ENCODE measurements at places on chromosomes 3 and 15.

DNA sequence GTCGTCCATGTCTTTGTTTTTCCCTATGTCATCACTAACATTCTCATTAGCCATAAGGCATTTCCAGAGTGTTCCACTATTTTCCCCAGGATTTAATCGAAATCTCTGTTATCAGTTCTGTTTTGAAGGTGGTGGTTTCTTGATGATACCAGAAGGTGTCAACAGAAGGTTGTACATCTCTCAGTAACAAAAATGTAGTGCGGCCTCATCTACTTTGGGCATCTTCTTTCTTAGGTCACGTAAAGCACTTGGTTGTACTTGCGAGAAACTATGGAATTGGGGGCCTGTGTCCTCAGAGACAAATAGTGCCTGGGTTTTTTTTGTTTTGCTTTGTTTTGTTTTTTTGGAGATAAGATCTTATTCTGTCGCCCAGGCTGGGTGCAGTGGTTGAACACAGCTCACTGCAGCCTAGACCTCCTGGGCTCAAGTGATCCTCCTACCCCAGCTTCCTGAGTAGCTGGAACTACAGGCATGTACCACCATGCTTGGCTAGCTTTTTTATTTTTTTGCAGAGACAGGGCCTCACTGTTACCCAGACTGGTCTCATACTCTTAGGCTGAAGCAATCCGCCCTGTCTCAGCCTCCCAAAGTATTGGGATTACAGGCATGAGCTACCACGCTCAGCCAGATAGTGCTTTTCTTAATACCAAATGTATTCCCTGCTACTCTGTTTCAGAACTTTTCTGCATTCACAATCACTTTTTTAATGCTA, 61.2 kb upstream of the FURIN start:
- no peak for DNase-seq

GRCh38 chr3:112116748-112117186, 16.3 kb downstream of the GCSAM start:
- no peak for DNase-seq

GRCh38 chr3:95172164-95172943, 1109.5 kb downstream of the NSUN3 start:
- no peak for DNase-seq

- peak; percentile 64 for DNase-seq
Observed at GRCh38 chr3:39288300-39288808, 8.5 kb upstream of the CX3CR1 start.

DNA sequence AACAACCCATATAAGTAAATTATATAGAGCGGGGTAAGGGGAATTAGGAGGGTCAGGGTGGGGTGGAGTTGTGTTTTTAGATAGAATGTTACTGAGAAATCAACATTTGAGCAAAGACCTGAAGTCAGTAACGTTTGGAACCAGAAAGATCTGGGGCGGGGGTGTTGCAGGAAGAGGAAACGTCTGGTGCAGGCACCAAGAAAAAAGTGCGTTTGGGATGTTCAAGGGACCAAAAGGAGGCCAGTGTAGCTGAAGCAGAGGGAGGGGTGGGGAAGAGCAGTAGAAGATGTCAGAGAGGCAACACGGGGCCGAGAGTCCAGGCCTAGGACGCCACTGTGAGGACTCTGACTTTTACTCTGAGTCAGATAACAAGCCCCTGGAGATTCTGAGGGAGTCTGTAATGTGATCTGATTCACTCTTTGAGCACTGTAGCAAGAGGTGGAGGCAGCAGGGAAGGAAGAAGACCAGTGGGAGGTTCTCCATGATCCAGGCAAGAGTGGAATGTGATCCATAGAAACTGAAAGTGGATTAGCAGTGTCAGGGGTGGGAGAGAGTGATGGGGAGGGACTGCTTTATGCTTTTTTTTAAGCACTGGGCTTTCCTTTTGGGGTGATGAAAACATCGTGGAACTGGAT, 179.3 kb upstream of the CHRM5 start:
- no peak for DNase-seq

DNA sequence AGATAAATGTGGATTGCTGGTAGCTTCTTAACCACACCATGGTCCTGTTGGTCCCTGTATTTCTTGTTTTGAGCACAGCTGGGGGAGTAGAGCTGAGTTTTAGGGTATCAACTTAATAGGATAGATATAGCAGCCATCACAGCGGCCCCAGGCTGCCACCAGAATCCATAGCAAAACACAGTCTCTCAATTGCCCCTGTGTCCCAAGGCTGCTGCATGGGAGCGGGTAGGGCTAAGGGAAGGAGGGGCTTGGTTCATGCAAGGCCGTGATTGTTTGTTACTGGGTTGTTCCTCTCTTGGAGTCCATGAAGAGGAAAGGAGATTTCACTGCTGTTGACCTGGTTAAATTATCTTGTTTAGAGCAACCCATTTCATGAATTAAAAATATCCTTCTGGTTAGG, 22.1 kb downstream of the ARNT2 start:
- DNase-seq, result no peak

- DNase-seq, result no peak
Observed at GRCh38 chr15:63045879-63046278, 3.3 kb downstream of the TPM1 start.

- no peak for DNase-seq
Observed at GRCh38 chr3:75061806-75062205, 447.3 kb upstream of the CNTN3 start.

DNA sequence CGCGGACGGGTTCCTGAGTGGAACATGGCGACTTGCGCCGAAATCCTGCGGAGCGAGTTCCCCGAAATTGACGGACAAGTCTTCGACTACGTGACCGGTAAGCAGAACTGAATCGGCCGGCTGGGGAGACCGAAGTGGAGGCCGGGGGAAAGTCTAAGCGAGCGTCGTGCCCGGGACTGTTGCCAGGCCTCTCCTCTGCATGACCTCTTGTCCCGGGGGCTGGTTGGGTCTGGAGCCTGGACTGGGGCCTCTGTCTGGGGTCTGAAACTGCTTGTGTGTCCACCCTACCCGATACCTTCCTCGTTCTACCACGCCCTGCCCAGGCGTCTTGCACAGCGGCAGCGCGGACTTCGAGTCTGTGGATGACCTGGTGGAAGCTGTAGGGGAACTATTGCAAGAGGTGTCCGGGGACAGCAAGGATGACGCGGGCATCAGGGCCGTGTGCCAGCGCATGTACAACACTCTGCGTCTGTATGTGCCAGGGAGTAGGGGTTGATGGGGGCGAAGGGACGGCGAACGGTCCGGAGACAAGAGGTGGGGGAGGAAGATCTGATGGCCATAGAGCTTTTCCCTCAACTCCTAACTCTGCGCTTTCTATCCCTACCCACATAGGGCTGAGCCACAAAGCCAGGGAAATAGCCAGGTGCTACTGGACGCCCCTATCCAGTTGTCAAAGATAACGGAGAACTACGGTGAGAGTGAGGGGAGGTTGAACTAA, at the start of gene ABCF3:
TSS of gene ABCF3 (plus strand) at position 16 of the 718 bp plus-strand sequence. CDS start at position 25, 9 bp downstream.
- DNase-seq, result no peak

- no peak for DNase-seq
Observed at GRCh38 chr3:16529264-16529663, 15.8 kb upstream of the RFTN1 start.

GRCh38 chr3:25044762-25045710, 383.0 kb upstream of the RARB start:
- DNase-seq, result no peak

- DNase-seq, result no peak
Observed at GRCh38 chr3:195770081-195770840, 41.5 kb downstream of the MUC4 start.

- no peak for DNase-seq
Observed at GRCh38 chr3:128372281-128372680, 94.4 kb downstream of the DNAJB8 start.

DNA sequence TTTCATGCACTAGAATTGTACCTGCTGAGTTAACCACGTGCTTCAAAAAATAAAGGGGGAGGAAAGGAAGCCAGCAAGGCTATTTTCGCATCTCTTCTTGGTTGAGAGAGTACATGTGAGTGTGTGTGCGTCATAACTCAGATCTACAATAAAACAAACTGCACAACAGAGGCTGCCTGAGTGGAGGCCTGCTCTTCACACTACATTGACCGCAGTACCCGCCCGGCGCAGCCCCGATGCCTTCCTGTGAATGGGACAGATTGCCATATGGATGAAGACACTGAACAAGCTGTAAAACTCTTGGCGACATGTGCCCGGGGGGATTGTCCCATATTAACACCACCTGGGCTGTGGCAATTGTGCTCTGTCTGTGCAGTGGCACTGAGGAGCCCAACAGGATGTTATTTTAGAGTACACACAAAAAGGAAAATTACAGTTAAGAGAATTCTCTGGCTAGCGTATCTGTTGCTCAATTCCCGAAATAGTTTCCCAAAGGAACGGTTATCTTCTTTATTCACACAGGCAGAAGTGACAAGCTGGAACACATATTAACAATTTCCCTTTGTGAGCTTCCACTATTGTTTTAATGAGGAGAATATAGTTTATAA, 551.5 kb downstream of the FOXP1 start:
- DNase-seq, result no peak

DNA sequence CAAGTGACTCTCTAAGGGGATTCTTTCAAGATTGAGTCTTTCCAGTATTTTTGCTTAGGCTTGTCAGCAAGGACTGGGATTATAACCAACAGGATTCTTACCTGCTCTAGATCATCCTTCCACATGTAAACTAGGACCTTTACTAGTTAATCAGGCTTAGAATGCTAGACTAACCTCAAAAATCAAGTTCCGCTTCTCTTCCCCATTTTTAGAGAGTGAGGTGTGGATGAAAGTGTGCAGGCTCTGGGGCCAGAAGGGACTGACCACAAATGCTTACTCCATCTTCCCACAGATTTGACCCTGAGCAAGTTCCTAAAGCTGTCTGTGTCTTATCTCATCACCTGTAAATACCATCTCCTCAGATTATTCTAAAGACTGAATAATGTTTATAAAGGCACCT, 89.5 kb upstream of the IL12A start:
- no peak for DNase-seq

DNA sequence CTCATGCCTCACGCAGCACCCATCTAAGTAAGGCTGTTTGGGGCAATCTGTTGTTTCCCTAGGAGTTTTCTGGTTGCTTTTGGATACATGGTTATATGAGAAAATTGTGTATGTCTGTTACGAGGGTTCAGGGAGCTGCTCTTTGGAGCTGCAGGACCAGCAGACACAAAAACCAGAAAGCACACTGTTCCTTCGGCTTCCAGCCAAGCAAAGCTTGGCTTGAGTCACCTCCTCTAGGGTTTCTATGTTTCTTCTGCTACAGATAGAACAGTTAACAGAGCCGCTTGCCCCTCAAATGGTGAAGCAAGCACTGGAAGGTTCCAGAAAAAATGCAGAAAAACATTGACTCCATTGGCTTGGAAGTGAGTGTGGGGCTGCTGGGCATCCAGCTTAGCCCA, 49.2 kb upstream of the CTDSPL start:
- no peak for DNase-seq

DNA sequence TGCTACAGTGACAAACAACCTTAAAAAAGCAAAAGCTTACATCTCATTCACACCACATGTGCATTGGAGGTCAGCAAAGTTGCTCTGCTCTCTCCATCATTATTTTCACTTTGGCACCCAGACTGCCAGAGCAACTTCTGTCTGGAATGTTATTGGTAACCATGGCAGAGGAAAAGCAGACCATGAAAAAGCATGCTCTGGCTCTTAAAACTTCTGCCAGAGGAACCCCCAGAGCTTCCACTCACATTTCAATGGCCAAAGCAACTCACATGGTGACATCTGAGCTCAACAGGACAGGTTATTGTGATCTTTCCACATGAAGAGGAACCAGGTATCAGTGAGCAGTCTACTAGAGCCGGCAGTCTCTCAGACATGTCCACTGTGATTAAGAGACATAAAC, 21.9 kb upstream of the FRMD5 start:
- no peak for DNase-seq

GRCh38 chr3:14208977-14209394, 30.4 kb downstream of the LSM3 start:
- DNase-seq, result no peak

- no peak for DNase-seq
Observed at GRCh38 chr15:71430782-71431181, 315.5 kb downstream of the THSD4 start.

DNA sequence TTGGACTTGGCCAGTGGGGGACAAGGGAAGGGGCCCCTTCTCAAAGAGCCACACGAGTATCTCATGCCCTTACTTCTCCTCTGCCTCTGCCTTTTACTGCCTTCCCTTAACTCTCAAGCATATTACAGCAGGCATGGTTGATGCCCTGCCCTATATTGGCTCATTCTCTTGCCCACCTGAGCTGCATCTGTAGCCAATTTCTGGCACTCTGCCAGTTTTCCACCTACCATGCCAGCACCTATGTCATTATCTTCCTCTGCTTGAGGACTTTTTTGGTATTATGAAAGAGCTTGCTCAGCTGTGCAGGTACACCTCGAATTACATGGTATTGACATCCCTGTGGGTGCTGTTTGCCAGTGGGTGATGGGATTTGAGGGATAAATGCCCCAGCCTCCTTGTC, 181.8 kb downstream of the OXSM start:
- DNase-seq, result no peak

- DNase-seq, result no peak
Observed at GRCh38 chr15:89808160-89808870, 6.3 kb downstream of the ANPEP start.

DNA sequence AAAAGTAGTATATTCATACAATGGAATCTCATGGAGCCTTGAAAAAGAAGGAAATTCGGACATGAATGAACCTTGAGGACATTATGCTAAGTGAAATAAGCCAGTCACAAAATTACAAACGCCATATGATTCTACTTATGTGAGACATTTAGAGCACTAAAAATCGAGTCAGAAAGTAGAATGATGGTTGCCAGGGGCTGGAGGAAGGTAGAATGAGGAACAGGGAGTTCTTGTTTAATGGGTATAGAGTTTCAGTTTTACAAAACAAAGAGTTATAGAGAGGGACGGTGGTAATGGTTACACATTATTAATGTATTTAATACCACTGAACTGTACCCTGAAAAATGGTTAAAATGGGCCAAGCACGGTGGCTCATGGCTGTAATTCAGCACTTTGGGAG, 19.5 kb downstream of the UBXN7 start:
- no peak for DNase-seq

DNA sequence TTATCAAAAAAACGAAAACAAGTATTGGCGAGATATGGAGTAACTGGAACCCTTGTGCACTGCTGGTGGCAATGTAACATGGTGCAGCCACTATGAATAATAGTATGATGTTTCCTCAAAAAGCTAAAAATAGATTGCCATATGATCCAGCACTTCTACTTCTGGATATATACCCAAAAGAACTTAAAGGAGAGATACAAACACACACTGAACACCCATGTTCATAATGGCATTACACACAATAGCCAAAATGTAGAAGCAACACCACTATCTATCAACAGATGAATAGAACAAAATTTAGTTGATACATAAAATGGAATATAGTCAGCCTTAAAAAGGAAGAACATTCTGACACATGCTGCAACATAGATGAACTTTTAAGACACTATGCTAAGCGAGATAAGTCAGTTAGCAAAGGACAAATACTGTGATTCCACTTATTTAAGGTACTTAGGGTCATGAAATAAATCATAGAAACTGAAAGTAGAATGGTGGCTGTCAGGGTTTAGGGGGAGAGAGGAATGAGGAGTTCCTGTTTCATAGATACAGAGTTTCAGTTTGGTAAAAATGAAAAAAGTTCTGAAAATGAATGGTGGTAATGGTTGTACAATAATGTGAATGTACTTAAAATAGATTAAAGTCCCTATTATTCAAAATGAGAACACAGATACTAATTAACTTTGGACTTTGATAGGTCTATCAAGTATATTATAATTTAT, 59.4 kb upstream of the IMPG2 start:
- no peak for DNase-seq

- DNase-seq, result no peak
Observed at GRCh38 chr15:40879609-40880008, 5.6 kb upstream of the RHOV start.

- no peak for DNase-seq
Observed at GRCh38 chr3:100470951-100471350, 21.5 kb upstream of the TMEM45A start.

- DNase-seq, result no peak
Observed at GRCh38 chr3:168476360-168476980, 380.7 kb upstream of the GOLIM4 start.

All from activated naive CD8-positive, alpha-beta T cell treated with anti-CD3 and anti-CD28 coated beads, Interleukin-2, amount 50 U/mL, for 16 hours (primary cell).